A549 treated with CpdA at 1 μM for 4 hours (cell line): ENCODE measurements at places on chromosomes 2 and 18. TPM values are rescaled to one million over a fixed set of nuclear protein-coding genes. Genes with fewer than 3 reads are reported as not detected.

Gene CCBE1
- 6.9 to 14.3 TPM (median 8.6 TPM) in 5 replicates for total RNA-seq

Gene SERPINB10
- total RNA-seq = not detected in 5 replicates

Gene REG1A
- not detected in 5 replicates for total RNA-seq

Gene FBXO15
- total RNA-seq = 0.67 to 1.3 TPM (median 0.78 TPM) in 4 of 5 replicates, not detected in the other

Gene DSC1
- total RNA-seq = not detected in 5 replicates

Gene TUBA3E
- not detected in 5 replicates for total RNA-seq

Gene RGPD6
- total RNA-seq = 8.6 to 10.7 TPM (median 9.1 TPM) in 5 replicates

Gene CYTIP
- total RNA-seq = not detected in 5 replicates

Gene DTNA
- total RNA-seq = 0.15 to 0.98 TPM (median 0.30 TPM) in 4 of 5 replicates, not detected in the other

Gene HS6ST1
- total RNA-seq = 11.5 to 14.3 TPM (median 12.9 TPM) in 5 replicates

Gene EVX2
- not detected in 5 replicates for total RNA-seq

Gene ADD2
- total RNA-seq = 17.7 to 27.3 TPM (median 22.9 TPM) in 5 replicates

Gene UGT1A6
- 0.81 to 1.6 TPM (median 1.2 TPM) in 5 replicates for total RNA-seq

Gene IKZF2
- total RNA-seq = 0.07 to 0.18 TPM (median 0.13 TPM) in 5 replicates

Gene TXNL4A
- total RNA-seq = 85.2 to 162 TPM (median 149 TPM) in 5 replicates

Gene FSHR
- total RNA-seq = not detected in 5 replicates

Gene TTN
- under 0.01 to 0.03 TPM (median 0.01 TPM) in 4 of 5 replicates, not detected in the other for total RNA-seq

Gene PKDCC
- total RNA-seq = 27.9 to 33.8 TPM (median 30.5 TPM) in 5 replicates

Gene MAP2
- 0.26 to 0.64 TPM (median 0.44 TPM) in 5 replicates for total RNA-seq

Gene CNRIP1
- total RNA-seq = 1.8 to 3.1 TPM (median 2.3 TPM) in 5 replicates

Gene KIF1A
- 0.65 to 1.3 TPM (median 0.76 TPM) in 5 replicates for total RNA-seq

Gene SKA1
- total RNA-seq = 11.9 to 17.1 TPM (median 12.4 TPM) in 5 replicates

Gene INO80D
- 1.5 to 2.3 TPM (median 1.6 TPM) in 5 replicates for total RNA-seq

Gene HOXD9
- 0.98 to 1.4 TPM (median 1.3 TPM) in 5 replicates for total RNA-seq

Gene RGPD4
- total RNA-seq = 0.06 to 0.07 TPM (median 0.06 TPM) in 4 of 5 replicates, not detected in the other

Gene GCG
- not detected in 5 replicates for total RNA-seq

Gene ZAP70
- 0.06 TPM in 1 of 5 replicates, not detected in the others for total RNA-seq

Gene PDCD1
- not detected in 5 replicates for total RNA-seq

Gene CCDC178
- not detected in 5 replicates for total RNA-seq

Gene NEURL3
- 1.3 to 2.9 TPM (median 1.7 TPM) in 5 replicates for total RNA-seq

Gene C2orf72
- total RNA-seq = 4.5 to 7.6 TPM (median 6.1 TPM) in 5 replicates

Gene ANKRD29
- 11.8 to 15.5 TPM (median 13.5 TPM) in 5 replicates for total RNA-seq

Gene TNFAIP6
- 1.1 to 1.6 TPM (median 1.4 TPM) in 5 replicates for total RNA-seq

Gene LIMS4
- total RNA-seq = 0.56 to 0.88 TPM (median 0.74 TPM) in 5 replicates

Gene TMEM37
- 1.2 to 2.1 TPM (median 1.9 TPM) in 5 replicates for total RNA-seq

Gene PLGLB2
- total RNA-seq = 0.14 to 0.41 TPM (median 0.29 TPM) in 4 of 5 replicates, not detected in the other

Gene KANSL3
- total RNA-seq = 29.4 to 36.6 TPM (median 33.1 TPM) in 5 replicates

Gene CRYBA2
- total RNA-seq = 0.44 TPM in 1 of 5 replicates, not detected in the others

Gene SPP2
- not detected in 5 replicates for total RNA-seq

Gene TMEM182
- total RNA-seq = 3.1 to 6.2 TPM (median 4.6 TPM) in 5 replicates

Gene ACTG2
- total RNA-seq = 0.14 to 0.45 TPM (median 0.22 TPM) in 5 replicates

Gene CD8B
- not detected in 5 replicates for total RNA-seq

Gene MAP3K19
- not detected in 5 replicates for total RNA-seq

Gene HOXD13
- total RNA-seq = 0.16 to 0.34 TPM (median 0.30 TPM) in 5 replicates

Gene PAX3
- not detected in 5 replicates for total RNA-seq

Gene NT5DC4
- 0.49 TPM in 1 of 5 replicates, not detected in the others for total RNA-seq

Gene OTOF
- 0.06 to 0.12 TPM (median 0.07 TPM) in 5 replicates for total RNA-seq

Gene SLC11A1
- 0.24 to 0.63 TPM (median 0.35 TPM) in 5 replicates for total RNA-seq

Gene NEB
- 0.29 to 0.86 TPM (median 0.34 TPM) in 5 replicates for total RNA-seq

Gene ANO7
- total RNA-seq = 1.4 to 2.5 TPM (median 2.1 TPM) in 5 replicates

Gene PSMA8
- not detected in 5 replicates for total RNA-seq

Gene KIF5C
- 0.27 to 0.50 TPM (median 0.33 TPM) in 5 replicates for total RNA-seq

Gene IL37
- total RNA-seq = not detected in 5 replicates

Gene FAM161A
- 6.1 to 9.3 TPM (median 7.5 TPM) in 5 replicates for total RNA-seq

Gene HOXD4
- total RNA-seq = 0.36 to 0.50 TPM (median 0.46 TPM) in 4 of 5 replicates, not detected in the other

Gene ALPP
- total RNA-seq = 0.23 to 0.37 TPM (median 0.35 TPM) in 5 replicates
